GM04503 (cell line): ENCODE measurements at places on chromosomes 5 and 9.

DNA sequence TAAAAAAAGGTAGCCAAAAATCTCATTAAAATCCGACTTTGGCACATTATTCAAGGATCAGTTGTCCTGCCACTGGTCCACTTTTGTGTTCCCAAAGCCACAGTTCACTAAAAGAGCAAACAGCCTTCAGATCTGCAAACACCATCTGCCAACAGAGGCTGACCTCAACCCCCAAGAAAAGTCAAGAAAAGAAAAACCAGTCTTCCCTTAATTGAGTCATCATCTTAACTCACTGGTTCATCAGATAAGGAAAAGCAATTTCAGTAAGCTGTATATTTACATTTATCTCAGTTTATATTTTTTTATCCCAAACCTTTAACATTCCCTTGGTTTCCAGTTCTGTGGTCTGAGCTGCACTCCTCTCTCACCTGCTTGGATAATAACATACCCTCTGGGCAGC, 21.2 kb downstream of the RASEF start:
- DNase-seq: no peak

DNA sequence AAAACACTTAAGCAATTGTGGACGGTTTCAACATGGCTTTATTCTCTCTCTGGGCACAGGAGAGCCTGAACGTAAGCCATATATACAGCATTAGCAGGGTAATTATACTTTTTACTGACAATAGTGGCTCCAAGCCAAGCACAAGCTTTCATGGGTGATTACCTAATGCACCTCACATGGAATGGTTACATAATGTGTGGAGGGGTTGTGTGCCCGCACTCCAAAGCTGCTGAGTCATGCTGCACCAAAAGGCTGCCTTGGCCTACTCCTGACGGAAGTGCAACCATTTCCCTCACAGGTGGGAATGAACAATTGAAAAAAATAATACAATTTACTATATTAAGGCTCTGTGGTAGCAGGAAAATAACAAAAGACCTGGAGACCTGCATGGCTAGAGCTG, 86.5 kb upstream of the ATP10B start:
- no peak for DNase-seq

GRCh38 chr5:159547466-159548195, 217.3 kb upstream of the IL12B start:
- DNase-seq: no peak

DNA sequence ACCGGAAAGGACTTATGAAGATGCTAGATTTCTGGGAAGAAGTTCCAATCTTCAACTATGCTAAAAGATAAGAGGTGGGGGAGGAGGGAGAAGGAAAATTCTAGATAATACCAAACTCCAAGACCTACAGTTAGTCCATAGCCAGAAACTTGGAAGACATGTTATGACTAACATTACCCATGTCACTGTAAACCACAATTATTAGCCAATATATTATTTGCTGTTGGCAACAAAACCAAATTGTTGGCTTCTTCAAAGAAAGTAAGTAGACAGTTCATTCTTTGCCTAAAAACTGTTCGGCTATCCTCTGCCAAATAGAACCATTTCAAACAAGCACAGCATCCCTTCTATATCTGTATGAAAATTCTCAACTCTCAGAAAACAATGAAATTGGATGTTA, 25.1 kb downstream of the PRLR start:
- DNase-seq: no peak

DNA sequence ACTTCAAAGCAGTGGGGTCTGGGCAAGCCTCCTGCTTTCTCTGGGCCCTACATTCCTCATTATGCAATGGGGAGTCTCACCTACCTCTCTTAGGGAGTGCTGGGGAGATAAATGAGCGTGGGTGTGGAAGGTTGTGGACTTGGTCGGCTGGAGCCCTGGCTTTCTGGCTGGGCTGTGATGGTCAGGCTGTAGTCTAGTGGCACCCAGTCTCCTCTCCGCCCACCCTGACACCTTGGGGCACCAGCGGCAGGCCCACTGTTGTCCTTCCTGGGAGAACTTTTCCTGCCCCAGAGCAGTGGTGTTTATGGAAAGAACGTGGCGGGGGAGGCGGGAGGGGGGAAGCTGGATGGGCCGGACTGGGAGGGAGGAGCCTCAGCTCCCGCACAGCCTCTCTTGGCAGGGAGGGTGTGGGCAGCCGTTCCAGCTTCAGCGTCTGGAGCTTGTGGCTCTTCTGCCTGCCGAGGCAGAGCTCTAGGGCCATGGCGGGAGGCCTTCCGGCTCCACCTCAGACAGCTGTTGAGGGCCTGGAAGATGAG, 4.1 kb downstream of the PTGS1 start:
- DNase-seq: no peak
